ENCODE measurements at places on chromosomes 3 and 15.

DNA sequence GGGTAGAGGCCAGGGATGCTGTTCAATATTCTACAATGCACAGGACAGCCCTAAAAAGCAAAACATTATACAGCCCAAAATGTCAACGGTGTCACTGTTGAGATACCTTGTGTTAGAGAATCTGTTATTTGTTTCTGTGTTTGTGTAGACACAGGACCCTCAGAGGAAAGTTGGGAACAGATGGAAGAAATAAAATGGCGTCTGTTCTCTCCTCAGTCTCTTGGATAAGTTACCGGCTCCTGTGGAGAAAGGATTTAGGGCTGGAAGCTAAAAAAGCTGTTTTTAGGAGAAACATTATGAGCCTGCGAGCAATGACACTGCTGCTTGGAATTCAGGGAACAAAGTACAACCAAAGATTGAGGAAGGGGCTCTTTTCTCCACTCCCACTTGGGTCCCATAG, 688.6 kb upstream of the ZNF385D start:
- no peak for DNase-seq

GRCh38 chr3:105579439-105579838, 212.7 kb downstream of the ALCAM start:
- DNase-seq: peak; percentile 31

DNA sequence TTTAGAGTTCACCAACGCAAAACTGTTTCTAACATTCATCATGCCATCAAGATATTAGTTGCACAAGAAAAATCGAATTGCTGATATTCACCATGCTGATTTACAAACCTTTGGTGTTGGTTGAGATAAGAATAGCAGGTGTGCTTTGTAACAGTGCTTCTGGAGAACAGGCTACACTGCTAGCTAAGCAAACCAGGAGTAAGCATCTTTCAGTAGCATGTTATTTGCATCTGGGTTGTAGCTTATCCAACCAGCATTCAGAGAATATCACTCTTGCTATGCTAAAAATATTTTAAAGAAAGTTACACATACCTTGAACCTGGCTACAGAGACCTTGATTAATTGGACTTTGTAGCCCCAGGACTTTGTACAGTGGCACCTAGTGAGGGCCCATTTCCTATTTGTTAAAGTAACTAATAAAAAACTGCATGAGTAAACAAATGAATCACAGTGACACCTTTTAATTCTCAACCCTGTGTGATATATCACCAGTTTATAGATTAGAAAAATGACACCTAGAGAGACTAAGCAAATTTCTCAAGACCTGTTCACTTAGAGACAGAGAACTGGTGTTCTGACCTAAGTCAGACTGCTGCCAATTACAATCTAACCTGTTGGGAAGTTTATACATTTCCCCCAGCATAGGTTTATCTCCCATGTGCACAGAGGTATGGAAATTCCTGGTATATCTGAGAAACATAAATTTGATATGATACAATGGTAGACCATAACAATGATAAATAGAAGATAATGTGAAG, 435.5 kb upstream of the TGFBR2 start:
- DNase-seq: no peak

DNA sequence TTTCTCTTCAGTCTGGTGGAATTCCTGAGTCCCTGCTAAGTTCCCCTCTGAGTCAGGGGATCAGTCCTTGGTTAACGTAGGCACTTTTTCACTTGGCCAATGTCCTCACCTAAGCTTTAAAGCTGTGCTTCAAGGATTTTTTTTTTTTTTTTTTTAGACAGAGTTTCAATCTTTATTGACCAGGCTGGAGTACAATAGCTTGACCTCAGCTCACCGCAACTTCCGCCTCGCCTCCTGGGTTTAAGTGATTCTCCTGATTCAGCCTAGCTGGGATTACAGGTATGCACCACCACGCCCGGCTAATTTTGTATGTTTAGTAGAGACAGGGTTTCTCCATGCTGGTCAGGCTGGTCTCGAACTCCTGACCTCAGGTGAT, 220.3 kb downstream of the STT3B start:
- no peak for DNase-seq
